ENCODE measurements at places on chromosomes 6 and 20.

DNA sequence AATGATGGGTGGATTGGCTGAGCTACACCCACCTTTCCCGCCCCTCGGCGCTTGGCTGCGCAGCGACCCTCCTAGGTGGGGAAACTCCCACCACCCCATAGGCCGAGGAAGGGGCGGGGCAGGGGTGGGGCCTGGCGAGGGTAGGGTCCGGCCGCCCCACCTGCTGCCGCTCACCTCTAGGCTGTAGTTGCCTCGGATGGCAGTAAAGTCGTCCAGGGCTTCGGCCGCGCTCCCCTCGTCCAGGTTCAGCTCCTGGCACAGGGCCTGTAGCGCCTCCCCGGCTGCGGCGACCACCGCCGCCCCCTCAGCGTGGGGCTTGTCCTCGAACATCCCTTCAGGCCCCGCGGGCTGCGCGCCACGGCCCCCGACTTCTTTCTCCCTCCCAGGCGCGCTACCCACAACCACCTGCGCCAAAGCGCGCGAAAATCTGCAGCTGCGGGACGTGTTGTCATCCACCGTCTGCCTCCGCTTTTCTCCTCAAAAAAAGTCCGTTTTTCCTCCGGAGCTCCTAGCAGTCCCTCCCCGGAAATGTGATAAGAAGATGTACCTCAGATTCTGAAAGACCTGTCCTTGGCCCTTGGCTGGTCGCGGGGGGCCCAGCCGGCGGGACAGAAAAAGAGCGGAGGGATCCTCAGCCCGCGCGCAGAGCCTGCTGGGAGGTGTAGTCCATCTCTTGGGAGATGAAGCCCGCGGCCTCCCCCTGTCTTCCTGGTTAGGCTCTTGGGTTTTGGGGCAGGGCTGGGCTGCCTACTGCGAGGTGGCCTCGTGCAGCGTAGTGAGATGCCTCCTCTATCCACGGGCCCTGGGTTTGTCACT is at the start of gene RBL1:
TSS of gene RBL1 (minus strand) at position 399 of the 816 bp plus-strand sequence. CDS start at position 330, 69 bp downstream.
- DNase-seq: peak; percentile 83

- DNase-seq: no peak
Observed at GRCh38 chr6:17505062-17505476, 95.0 kb upstream of the FAM8A1 start.

- DNase-seq: no peak
Observed at GRCh38 chr6:150606168-150606591, 6.5 kb downstream of the PLEKHG1 start.

DNA sequence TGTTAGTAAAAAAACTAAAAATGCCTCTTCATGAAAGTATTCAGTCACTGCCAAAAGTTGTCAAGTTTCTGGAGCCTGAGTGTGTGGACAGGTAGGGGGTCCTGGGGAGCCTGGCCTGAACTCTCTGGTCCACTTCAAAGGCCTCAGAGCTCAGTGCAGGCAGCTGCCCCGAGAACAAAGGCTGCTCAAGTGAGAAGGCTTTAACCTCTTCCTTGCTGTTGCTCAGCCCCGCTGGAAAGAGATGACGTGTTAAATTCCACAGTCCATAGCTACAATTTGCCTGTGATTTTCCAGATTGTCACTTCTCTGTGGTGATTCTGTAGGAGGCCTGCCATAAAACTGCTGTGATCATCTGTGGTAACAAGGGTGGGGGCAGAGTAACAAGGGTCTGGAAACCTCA is 96.9 kb downstream of the FAM120B start:
- no peak for DNase-seq

DNA sequence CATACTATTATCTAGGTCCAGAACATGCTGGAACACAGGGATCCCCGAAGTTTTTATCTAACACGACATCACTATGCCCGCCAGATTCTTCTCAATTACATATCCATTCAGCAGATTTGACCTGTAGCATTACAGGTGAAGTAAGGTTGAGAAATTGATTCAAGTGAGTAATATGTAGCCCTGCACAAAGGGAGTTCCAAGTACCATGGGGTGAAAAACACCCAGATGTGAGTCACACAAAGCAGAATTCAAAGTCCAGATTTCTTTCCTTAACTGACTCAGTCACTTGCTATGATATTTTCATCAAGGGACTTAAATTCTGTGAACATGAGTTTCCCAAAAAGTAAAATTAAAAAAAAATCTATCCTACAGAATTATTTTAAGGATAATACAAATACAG is 655.4 kb upstream of the PTCHD4 start:
- DNase-seq: no peak

DNA sequence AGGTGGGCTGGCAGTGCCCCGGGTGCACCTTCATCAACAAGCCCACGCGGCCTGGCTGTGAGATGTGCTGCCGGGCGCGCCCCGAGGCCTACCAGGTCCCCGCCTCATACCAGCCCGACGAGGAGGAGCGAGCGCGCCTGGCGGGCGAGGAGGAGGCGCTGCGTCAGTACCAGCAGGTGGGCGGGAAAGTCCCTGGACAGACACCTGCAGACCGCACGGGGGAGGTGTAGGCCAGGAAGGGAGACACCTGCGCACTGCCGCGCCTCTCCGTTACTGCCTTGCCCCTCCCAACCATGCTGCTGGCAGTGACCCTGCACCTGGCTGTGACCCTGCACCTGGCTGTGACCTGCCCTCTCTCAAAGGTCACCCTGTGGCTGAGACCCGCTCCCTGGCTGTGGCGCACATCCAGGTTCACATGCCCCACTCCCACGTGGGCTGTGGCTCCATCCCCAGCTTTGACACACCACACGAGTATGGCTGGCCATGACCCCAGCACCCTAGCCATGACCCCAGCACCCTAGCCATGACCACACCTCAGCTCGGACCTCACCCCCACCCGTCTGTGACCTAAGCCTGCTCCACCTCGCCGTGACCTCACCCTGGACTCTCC is 11.6 kb downstream of the RBCK1 start:
- no peak for DNase-seq

GRCh38 chr6:149190224-149190831 is 127.2 kb upstream of the TAB2 start:
- peak; percentile 57 for DNase-seq

DNA sequence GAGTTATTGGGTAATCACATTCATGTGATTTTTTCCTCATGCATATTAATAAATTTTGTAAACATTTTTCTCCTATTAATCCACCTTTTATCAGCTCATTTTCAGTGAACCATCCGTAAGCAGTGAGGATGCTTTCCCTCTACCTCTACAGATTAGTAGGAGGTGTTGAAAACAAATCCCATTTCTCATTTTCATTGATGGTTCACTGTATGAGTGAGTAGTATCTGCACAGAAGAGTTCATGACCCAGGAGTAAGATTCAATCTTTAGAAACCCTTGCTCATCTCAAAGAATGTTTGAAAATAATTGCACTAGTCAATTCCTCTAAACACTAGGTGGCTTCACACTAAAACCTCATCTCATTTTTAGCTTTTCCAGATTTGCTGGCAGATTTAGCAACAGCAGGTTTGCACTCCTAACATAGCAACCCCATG is 440.0 kb downstream of the HAO1 start:
- DNase-seq: no peak

DNA sequence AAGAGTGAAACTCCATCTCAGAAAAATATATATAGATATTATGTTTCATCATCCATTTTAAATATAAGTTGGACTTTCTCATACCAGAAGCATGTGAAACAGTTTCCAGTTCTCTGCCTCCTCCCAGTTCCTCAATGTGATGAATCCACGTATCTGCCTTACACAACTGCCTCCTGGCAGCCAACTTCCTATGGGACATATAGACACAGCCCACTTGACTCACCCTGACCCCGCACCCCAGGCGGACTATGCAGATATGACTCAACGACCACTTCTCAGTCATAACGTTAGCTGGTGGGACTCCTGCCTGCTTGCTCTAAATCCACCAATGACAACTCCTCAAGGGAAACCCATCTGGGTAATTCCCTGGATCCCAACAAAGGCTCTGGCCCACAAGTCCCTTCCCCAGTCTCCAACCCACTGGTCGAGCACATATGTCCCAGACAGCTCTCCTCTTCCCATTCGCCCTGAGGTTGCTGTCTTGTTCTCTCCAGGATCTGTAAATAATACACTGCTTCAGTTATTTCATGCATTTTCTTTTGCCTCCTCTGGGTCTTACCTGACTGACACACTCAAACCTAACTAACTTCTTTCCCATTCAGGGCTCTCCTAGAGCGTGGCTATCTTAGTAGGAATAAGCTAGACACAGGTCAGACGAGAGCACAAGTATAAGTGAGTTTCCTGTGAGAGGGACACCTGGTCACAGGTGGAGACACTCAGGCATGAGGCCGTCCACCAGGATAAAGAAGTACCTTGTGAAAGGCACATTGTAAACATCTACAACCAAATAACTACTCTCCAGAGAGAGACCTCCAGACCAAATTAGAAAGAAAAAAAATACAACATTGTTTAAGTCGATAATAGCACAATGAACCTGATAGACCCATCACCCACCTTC is 548.5 kb downstream of the CD83 start:
- no peak for DNase-seq

- no peak for DNase-seq
Observed at GRCh38 chr6:7214468-7214867, 98.5 kb downstream of the SSR1 start.

DNA sequence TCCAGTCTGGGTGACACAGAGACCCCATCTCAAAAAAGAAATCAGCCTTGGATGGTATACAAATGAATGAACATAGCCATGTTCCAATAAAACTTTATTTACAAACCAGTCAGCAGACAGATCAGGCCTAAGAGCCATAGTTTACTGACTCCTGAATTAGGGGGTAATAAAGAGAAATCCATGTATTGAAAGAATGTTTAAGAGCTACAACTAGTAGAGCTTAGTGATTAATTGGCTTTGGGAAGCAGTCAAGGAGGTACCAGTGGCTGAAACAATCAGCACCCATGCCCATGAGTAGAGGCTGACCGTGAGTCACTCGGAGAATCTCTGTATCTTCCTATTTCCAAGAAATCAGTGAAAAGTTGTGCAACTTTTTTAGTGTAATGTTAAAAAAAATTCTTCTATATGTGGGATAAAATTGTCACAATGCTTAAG is 223.6 kb upstream of the RREB1 start:
- no peak for DNase-seq

- no peak for DNase-seq
Observed at GRCh38 chr20:41357424-41358163, 9.0 kb downstream of the EMILIN3 start.

DNA sequence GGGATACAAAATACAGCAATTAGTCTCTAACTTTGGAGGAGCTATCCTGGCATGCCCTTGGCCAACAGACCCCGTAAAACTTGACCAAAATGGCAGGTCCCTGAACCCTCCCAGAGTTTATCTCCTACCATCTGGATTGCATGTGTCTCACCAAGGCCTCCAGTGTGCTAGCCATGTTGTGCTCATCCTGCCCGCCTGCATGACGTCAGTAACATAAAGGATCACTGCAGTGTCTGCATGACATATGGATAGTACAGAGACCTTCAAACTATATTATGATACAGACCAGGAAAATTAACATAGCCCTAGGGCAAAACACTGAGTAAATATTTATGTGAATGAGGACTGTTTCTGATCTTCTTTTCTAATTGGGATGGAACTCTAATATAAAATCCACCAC is 25.3 kb downstream of the CPXM1 start:
- DNase-seq: no peak

DNA sequence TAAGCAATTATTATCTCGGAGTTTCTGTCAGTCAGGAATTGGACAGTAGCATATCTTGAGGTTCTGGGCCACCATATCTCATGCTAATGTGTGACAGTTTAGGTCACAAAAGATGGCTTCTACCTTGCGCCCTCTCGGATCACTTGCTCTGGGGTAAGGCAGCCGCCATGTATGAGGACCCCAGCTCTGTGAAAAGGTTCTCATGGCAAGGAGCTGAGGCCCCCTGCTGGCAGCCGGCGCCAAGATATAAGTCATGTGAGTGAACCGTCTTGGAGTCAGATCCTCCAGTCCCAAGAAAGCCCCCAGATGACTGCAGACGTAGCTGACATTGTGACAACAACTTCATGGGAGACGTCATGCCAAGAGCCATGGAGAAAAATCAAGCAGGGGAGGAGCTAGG is 670.8 kb downstream of the KIF16B start:
- no peak for DNase-seq

DNA sequence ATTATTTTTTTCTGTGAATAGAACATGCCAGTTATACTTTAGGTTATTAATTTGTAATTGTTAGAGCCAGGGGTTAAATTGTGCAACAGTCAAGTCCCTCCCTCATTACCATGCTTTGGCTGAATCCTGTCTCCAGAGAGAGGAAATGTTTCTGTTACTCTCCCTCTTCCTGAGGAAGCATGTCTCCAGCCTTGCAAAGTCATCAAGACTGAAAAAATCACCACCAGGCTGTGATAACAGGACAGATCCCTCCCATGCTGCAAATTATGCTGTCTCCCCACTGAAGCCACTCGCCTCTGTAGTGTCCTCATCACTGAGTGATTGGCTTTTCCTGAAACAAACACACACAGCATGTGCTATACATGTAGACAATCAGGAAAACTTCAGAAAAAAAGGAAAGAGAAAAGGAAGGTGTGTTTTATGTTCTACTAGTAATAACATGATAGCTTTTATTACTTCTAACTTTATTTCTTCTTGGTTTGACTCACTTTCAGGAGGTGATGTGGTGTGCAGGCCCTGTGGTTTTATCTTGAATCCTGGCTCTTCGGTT is 290.0 kb upstream of the JAG1 start:
- DNase-seq: no peak

DNA sequence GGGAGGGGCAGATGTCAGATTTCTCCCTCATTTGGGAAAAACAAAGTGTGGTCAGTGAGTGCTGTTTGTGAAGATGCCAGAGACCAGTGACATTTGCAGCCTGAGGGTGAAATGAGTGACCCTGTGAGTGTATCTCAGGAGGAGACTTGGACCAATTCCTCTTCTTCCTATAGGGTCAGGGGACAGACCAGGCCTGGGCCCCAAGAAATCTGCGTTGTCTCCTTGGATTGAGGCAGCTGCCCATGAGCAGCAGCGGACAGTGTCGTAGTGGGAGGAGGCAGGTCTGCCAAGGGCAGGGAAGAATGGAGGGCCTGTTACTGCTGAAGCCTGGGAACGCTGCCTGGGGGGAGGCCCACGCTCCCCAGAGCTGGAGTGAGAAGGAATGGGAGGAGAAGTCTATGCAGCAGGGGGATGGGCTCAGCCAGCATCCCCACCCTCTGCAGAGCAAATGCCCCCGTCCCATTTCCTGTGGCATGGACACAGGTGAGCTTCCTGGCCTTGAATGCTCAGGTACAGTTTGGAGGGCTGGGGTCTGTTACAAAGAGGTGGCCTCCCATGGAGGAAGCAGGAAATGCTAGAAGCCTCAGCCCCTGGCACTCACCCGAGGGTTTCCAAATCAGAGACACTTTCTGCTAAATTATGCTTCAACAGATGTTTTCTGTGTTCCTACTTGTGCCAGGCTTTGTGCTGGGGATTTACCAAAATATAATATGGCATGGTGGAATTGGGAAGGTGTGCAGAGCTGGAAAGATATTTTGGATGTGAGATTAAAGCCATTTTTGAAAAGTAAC is 29.8 kb downstream of the DAAM2 start:
- DNase-seq: no peak

DNA sequence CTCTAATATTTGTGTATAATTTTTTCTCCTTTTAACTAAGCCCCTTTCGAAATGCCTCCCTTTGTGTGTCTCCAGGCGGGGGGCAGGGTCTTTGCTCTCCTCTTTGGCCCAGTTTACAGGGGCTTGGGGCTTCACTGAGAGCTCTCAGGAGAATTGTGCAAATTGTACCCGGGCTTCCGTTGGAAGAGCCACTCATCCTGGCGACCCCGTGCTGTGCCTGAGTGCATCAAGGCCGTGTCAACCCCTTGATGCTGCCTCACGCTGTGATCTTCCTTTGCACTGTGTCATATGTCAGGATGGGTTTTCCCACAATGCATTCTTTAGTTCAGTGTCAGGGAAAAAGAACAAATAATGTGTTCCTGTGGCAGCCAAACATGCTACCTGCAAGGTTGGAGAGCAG is 118.0 kb upstream of the POU3F2 start:
- no peak for DNase-seq

All from stimulated activated CD4-positive, alpha-beta T cell treated with anti-CD3 and anti-CD28 coated beads, Interleukin-4, amount 100 ng/mL, for 4 hours (primary cell).